Smooth muscle cell of the brain vasculature (primary cell): ENCODE measurements at places on chromosomes 5 and 9.
A peak's percentile ranks its signal among the peaks of the same experiment; 100 is the strongest.

- no peak for DNase-seq
These were observed 342.7 kb downstream of the DIRAS2 start for GRCh38 chr9:90299968-90300367.

GRCh38 chr5:136143312-136143711 is 10.7 kb downstream of the SMAD5 start:
- no peak for DNase-seq

- DNase-seq, result no peak
These were observed 51.5 kb downstream of the NXNL2 start for GRCh38 chr9:88586452-88586851.

DNA sequence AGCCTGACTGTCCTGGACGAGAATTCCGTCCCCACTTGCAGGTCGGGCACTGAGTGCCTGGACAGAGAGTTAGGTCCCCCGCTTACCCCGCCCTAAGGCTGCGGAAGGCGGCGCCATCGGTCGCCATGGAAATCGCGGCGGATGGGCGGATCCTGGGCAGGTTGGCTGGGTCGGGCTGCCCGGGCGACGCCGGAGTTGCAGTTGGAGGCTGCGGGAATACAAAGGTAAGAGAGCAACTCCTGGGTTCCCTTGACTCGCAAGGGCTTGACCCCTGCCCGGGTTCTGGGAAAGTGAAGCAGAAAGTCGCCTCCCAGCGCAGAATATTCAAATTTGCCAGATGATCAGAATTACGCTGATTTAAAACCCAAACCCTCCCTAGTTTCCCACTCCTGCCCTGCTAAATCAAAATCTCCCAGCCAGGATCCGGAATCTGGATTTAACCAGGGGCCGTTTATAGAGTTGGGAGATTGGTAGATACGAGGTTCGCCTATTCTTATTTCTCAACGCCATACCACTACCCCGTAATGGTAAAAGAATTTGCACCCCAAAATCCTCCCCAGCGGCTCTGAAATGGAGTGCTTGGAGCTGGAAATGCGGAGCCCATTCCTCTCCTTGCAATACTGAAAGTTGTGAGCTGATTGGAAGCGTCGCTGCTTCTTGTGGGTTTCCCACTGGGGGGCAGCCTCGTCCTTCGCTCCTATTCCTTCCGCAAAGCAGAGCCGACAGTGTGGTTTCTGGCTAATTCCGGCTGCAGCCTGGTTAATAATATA is 156.4 kb upstream of the RASEF start:
- DNase-seq, result peak; percentile 28

GRCh38 chr5:82993416-82993815 is 83.8 kb downstream of the TMEM167A start:
- no peak for DNase-seq

GRCh38 chr9:88949425-88949824 is 41.8 kb upstream of the S1PR3 start:
- peak; percentile 89 for DNase-seq

- no peak for DNase-seq
These were observed 398.0 kb downstream of the ADGRV1 start for GRCh38 chr5:90956511-90957097.

- no peak for DNase-seq
These were observed 28.5 kb upstream of the IL6ST start for GRCh38 chr5:56023296-56023695.

DNA sequence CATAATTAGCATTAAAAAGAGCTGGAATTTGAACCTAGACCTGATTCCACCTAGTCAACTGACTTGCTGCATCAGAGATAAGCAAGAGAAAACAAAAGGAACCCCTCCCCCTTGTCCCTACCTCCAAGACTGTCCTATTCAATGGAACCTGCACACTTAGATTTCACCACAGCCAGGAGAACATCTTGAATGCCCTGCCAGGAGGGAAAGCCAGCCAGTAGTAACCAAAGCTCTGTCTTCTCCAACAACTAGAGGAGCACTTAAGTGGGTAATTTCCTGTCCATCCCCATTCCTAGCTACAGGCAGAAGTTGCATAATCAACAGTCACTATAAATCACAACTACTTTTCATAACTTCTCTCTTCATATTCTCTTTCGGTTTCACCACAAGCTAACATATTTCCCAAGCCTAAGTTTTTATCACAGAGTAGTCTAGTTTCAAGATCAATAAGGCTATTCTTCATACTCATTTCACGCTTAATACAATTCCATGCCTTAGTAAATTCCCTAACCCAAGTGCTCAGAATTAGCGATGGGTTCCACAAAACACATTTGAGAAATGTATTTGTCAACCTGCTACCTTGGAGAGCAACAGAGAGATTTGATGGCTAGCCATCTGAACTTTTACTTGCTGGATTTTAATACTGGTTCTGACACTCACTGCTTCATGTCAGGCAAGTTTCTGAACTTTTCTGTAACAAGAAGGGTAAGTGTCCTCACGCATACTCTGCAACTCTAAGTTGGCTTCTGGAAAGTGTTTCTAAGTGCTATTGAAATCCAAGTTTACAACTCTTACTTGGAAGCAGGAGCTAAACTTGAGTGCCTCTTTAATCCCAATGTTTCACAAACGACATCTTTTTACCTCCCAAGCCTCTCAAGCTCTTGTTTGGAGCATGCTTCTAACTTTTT is 2.0 kb downstream of the DENND1A start:
- DNase-seq, result no peak

DNA sequence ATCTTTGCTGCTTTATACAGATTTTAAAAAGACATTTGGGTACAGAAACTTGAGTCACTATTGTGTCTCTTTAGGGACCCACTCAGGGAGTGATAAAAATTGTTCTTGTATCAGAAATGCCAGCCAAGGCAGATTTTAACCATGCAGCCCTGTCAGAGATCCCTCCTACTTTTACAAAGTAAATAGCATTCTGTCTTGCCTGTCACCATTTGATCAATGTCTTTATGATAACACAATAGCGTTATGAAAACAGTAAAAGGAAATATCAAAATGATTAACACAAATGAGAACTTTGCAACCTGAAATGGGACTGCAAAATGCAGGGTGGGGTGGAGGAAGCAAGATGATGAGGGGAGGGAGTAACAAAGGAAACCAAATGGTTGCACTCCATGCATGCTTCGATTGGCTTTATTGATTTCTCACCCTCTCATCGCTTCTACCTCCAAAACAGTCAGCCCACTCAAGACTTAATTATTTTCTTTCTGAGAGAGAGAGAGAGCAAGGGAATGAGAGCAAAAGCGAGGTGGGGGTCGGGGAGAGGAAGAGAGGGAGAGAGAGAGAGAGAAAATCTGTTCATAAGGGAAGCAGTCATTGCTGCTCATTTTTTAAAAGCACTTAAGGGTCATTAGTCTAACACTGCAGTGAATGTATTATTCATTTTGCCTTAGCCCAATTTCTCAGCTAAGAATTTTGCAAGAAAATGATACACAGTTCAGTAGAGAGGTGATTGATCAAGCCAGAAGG is 576.5 kb downstream of the CSNK1G3 start:
- DNase-seq, result no peak

DNA sequence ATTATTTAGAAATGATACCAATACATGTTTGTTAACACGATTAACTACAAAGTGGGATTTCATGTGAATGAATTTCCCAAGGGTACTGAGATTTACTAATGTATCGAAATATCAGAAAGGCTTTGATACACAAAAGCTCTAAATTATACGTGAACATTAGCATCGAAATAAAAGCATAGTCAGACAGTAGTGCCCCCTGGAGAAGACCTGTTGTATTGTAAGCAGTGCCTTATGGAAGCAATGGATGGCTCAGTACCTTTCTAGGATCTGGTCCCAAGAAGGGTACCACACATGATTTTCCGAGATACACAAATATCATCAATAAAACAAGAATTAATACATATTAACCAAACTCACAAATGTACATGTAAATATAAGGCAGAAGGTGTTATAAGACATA is 153.8 kb downstream of the CDH12 start:
- no peak for DNase-seq

- no peak for DNase-seq
These were observed 20.6 kb upstream of the VCAN start for GRCh38 chr5:83450967-83451248.

DNA sequence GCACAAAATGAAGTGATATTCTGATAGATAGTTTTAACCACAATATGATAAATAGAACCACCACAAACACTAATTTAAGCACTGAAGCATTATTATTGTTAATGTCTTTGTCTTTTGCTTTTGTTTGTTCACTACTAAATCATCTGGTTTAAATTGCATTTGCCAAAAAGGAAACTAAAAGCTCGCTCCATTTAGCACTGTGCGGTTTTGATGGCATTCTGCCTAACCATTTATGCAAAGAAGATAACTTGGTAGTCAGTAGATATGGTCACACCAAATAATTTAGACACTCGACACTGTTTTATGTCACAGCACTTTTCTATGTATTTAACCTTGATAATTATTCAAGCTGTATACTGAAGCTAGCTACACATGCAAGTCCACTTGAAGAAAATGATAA is 849.8 kb upstream of the CDH6 start:
- no peak for DNase-seq

GRCh38 chr5:153585622-153586277 is 95.3 kb downstream of the GRIA1 start:
- no peak for DNase-seq

GRCh38 chr5:50958852-50959457 is 292.5 kb downstream of the PARP8 start:
- peak; percentile 10 for DNase-seq

DNA sequence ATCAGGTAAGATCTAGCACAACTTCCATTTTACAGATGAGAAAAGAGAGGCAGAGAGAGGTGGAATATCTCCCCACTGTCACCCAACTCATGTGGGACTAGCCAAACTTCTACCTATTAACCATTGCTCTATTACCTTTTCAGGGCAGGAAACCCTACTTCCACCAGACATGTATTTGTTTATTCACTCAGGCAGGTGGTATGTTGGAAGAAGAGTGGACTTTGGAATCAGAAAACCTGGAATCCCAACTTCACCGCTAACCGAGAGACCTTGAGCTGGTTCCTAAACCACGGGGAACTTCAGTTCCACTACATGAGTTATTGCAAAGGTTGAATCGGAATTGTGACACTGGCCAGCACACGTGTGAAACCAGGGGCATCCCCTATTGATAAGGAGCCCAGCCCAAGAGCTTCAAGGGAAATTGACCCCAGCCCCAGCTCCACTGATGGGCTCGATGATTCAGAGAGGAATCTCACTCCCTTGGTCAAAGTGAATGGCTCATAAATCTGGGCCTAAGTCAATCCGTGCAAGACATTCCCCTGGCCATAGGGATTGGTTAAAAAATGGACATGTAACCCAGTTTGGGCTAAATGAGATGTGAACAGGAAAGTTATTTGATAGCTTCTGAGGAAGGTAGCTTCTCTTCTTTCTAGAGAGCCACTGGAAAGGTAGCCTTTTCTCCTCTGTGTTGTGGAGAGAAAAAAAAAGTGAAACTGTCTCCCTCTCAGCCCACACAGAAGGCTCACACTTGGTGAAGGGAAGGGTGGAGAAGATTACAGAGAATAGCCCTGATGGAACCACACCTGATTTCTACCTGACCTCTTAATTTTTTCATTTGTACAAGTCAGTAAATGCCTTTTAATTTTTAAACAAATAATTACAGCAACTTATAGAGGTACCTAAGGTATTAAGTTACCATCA is 5.5 kb upstream of the GLIS3 start:
- no peak for DNase-seq

DNA sequence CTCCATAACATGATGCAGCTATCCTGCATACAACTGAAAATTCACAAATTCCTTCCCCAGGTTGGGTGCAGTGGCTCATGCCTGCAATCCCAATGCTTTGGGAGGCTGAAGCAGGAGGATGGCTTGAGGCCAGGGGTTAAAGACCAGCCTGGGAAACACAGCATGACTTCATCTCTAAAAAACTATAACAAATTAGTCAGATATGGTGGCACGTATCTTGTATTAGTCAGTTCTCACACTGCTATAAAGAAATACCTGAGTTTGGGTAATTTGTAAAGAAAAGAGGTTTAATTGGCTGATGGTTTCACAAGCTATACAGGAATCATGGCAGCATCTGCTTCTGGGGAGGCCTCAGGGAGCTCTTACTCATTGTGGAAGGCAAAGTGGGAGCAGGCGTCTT is 56.4 kb upstream of the DAPK1 start:
- no peak for DNase-seq

GRCh38 chr5:140293091-140293848 is 9.6 kb downstream of the PFDN1 start:
- DNase-seq, result no peak

DNA sequence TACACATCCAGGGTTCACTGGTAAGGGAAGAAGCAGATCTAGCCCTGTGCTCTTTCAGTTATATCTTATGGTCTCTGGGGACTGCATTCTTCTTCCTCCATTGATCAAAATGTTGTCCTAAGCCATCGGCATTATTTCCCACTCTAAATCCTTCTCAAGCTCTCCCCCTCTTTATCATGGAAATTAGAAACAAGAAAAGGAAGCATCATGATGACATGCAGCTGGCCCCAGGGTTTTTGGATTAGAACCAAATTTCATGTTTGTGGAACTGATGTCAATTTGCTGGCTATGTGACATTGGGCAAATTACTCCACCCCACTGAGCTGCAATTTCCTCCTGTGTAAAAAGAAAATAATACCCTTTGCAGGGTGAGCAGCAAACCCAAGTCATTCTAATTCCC is 39.5 kb downstream of the MFAP3 start:
- no peak for DNase-seq

DNA sequence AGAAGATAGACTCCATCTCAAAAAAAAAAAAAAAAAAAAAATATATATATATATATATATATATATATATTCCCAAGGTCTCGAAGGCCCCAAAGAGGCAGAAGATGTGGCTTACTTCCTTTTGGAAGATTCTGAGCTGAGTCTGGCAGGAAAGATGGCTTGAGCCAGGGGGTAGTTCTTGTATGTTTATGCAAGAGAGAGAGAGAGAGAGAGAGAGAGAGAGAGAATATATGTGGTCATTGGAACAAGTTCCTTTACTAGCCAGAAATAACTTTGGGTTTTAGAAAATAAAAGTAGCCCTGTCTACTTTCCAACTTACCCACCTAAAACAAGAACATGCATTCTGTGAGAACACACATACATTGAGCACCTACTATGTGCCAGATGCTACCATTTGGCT is 17.6 kb downstream of the NCS1 start:
- peak; percentile 56 for DNase-seq

DNA sequence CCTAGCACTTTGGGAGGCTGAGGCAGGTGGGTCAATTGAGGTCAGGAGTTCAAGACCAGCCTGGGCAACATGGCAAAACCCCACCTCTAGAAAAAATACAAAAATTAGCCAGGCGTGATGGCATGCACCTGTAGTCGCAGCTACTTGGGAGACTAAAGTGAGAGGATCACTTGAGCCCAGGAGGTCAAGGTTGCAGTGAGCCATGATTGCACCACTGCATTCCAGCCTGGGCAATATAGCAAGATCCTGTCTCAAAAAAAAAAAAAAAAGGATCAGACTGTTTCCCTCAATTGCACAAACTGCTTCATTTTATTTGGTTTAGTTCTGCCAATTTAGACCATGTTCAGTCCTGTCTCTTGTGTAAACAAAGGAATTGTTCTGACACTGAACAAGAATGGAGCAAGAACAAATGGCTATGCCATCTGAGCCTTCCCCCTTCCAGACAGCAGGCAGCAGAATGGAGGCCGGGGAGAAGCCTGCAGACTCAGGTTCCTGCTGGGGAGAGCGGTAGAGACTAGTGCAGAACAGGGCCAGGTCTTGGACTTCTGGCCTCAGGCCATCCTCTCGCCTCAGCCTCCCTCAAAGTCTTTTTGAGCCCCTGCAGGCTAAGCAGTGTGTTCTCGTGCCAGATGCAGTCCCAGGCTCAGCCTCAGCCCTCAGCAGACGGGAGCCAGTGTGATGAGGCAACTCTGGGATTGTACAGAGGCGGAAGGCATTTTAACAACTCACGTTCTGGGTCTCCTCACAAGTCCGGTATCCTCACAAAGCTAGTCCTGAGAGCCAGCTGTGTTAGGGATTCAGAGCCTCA is 18.2 kb downstream of the HNRNPH1 start:
- DNase-seq, result no peak

GRCh38 chr9:105760053-105760452 is 65.7 kb downstream of the TMEM38B start:
- no peak for DNase-seq
